GM23248 (cell line): ENCODE measurements at places on chromosomes 3 and 15. TPM values are rescaled to one million over a fixed set of nuclear protein-coding genes. Genes with fewer than 3 reads are reported as not detected.

Gene OXSM
- 13.1 and 17.5 TPM in 2 replicates for total RNA-seq

DNA sequence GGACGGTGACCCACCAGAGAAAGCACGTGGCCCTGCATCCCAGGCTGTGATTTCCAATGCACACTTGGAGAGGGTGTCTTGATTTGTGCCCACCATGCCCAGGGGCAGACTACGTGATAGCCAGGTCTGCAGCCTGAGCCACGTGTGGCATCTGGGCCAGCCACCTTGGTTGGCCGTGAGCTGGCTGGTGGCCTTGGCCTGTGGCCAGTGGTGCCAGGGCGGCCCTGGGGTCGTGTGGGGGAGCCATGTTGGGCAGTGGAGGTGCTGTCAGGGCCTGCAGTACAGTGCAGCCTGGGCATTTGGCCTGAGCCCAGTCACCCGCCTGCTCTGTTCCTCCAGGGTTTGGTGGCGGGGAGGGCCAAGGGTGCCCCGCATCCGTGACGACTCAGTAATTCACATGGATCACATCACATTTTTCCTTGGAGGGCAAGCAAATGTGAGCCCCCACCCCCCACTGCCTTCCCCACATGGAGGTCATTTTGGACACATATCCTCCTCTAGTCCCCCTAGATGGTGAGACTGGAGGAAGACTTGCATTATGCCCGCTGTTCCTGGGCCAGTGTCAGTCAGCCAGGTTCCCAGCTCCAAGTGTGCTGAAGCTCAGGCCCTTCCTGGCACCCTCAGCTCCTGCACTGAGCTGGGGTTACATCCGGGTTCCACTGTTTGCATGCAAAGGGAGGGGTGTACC is 201.4 kb downstream of the UBE3A start:
- no peaks in the 10 kb centered on the region for H3K27me3 ChIP-seq
- H3K36me3 ChIP-seq, result no peaks in the 10 kb centered on the region
- no peak overlapping the region for H3K4me3 ChIP-seq
- H3K27ac ChIP-seq, result no peak overlapping the region

Gene ACP3
- 0.51 and 1.6 TPM in 2 replicates for total RNA-seq

Gene GOLGA6B
- total RNA-seq, result not detected in 2 replicates

DNA sequence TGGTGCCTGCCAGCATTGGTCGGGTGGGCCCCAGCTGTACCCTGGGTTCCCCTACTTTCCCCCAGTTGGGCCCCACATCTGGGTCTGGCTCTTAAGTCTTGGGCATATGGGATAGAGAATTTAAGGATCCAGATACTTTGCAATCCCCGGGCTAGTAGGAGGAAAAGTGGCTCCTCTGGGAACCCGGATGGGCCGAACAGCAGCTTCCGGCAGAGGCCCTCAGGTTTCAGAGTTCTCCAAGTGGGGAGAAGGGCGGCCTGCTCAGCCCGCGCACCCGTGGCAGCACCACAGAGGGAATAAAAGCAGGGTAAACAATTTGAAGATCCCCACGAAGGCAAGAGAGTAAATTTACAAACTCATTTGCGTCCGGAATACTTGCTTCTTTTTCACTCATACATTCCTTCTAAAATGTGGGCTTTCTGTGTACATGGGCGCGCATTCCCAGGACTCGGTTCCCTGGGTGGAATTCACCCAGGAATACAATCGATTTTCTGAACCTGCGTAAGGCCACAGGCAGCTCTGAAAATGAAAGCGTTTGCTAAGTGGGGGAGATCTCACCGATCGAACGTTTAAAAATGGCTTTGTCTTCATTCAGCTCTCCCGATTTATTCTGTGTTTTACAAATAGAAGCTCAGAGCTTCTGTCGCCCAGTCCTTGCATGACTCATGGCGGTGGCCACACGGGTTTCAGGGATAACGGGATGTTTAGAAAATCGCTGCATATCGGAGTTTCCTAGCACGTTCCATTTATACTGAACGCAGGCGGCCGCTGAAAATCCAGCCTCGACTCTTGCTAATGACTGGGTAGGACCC is 74.0 kb upstream of the POLG start:
- DNase-seq, result peak; percentile 21
- peaks cover 6% of the 10 kb centered on the region; the same call in 1 of the 2 replicates for H3K4me1 ChIP-seq
- no peaks in the 10 kb centered on the region for H3K36me3 ChIP-seq
- 0 out of 2 replicates have a peak overlapping the region, but pooled peaks have one; percentile 19 for H3K4me3 ChIP-seq
